ENCODE measurements at places on chromosomes 2 and 18. TPM values are rescaled to one million over a fixed set of nuclear protein-coding genes. Genes with fewer than 3 reads are reported as not detected.

The TRIM54 gene
- 0.48 TPM for total RNA-seq

The SSB gene
- 62.1 TPM for total RNA-seq

The CIB4 gene
- not detected for total RNA-seq

The KLHL30 gene
- 2.1 TPM for total RNA-seq

The KCNJ13 gene
- total RNA-seq, result not detected

The C1GALT1C1L gene
- total RNA-seq, result 1.4 TPM

Measured in lung (tissue), 17 donors.